ENCODE measurements at places on chromosomes 13 and 19.

- no peak for DNase-seq
Observed at GRCh38 chr13:113631341-113632095, 26.5 kb downstream of the ATP4B start.

DNA sequence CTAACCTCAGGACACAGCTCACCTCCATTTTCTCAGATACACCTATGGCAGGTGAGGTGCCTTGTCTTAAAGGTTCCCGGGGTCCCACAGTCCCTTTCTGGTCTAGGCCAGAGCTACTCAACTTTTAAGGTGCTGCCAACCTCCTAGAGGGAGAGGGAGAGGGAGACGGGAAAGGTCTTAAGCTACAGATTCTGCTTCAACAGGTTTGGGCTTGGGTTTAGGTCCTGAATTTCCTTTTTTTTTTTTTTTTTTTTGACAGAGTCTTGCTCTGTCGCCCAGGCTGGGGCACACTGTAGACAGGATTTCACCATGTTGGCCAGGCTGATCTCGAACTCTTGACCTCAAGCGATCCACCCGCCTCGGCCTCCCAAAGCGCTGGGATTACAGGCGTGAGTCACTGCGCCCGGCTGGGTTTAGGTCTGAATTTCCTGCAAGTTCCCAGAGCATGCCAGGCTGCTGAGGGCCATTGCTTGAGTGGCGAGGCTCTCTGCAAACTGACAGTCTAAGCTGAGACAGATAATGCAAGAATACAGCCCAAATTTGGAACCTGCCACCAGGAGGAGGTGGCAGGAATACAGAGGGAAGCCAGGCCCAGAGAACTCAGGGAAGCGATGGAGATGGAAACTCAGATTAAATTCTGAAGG, 7.8 kb upstream of the SYCN start:
- no peak for DNase-seq

GRCh38 chr13:60794751-60795150, 397.7 kb downstream of the TDRD3 start:
- no peak for DNase-seq

DNA sequence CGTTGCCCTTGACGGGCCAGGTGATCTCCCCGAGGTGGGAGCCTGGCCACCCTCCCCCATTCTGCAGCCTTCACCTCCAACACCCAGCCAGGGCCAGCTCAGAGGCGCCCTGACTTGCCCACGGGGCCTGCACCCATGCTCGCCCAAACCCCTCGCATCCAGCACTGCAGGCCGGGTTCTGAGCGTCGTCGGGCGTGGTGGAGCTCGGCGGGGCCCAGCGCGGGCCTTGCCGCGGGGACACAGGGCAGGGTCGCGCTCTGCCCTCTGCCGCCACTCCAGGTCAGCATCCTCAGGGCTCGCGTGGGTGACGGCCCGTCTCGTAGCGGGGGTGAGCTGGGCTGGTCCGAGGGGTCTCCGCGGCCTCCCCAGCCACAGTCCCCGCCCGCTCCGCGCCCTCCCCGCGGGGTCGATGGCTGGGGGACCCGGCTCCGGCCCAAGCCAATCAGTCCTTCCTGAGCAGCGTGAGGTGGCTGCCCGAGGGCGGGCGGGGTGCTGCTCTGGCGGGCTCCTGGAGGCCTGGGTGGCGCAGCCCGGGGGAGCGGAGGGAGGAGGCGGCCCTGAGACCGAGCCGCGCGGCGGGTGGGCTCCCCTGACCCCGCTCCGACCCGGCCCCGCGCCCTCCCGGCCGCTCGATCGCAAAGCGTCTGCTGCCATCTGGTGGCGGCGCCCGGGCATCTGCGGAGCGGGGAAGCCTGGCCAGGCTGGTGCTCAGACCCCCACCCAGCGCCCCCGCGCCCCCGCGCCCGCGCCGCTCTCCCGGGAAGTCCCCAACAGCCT, 61.4 kb downstream of the CCNE1 start:
- DNase-seq = peak; percentile 23

- DNase-seq = no peak
Observed at GRCh38 chr13:36789061-36789460, 30.0 kb upstream of the RFXAP start.

DNA sequence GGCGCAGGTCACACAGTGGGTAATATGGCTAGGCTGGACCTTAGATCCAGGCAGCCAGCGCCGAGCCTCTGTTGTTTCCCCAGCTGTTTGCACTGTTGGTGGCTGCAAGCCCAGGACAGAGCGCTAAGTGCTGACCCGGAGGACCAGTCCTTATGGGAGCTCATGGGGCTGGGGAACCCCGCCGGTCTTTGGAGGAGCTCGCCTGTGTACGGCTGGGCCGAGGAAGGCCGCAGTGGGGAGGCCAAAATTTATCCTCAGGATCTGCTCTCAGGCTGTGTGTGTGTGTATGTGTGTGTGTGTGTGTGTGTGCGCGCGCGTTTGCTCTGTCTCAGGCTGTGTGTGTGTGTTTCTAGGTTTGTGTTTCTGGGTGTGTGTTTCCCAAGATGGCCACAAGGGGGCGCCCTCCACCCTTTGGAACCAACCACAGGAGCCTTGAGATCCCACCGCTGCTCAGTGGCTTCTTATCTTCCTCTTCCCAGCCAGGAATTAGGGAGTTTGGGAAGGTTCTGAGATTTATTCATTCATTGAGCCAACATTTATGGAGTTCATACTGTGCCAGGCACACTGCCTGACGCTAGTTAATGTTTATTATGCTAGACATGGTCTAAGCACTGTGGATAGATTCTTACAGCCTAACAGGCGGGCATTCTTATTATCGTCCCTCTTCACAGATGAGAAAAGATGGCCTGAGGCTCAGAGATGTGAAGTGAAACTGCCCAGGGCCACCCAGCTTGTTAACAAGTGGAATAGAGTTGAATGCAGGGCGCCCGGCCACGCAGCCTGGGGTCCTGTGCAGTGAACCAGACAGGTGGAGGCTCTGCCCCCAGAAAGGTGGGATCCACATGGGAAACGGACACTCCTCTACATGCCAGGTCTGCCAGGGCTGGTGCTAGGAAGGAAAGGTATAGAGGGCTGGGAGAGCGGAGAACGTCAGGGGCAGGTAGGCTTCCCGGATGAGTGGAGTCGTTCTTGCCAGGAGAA, 13.0 kb downstream of the PGLYRP1 start:
- peak; percentile 59 for DNase-seq

DNA sequence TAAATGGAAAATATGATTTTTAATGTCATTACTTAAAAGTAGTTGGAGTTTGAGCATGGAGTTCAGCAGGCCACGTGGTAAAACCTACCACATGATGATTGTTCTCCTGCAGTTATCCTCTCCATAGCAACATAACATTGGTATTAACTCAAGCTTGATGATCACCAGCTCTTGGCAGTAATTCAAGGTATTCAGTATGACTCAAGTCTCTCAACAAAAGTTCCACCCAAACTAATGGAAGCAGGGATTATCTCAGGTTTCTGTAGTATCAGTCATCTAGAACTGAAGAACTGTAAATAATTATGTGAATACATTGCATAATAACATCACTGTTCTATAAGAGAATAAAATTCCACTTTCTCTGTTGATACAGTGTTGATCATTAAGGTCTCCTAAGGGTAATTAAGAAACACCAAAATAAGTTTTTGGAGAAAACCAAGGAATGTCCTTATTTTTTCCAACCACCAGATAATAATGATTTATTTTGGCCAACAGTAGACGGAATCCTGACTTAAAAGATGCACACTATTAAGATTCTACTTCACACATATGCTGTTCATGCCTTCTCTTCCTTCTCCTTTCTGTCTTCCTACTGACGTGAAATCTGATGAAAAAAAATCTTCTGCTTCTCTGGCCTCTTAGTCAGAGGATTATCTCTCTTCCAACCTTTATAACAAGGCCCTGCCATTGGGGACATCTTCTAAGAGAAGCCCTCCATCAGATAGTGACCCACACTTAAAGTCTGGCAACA, 1092.3 kb downstream of the EFNB2 start:
- DNase-seq = peak; percentile 99

GRCh38 chr13:108270442-108270841, 924 bp downstream of the TNFSF13B start:
- no peak for DNase-seq

- no peak for DNase-seq
Observed at GRCh38 chr13:38703255-38703654, 16.4 kb downstream of the FREM2 start.
